ENCODE measurements at places on chromosomes 3 and 15.

DNA sequence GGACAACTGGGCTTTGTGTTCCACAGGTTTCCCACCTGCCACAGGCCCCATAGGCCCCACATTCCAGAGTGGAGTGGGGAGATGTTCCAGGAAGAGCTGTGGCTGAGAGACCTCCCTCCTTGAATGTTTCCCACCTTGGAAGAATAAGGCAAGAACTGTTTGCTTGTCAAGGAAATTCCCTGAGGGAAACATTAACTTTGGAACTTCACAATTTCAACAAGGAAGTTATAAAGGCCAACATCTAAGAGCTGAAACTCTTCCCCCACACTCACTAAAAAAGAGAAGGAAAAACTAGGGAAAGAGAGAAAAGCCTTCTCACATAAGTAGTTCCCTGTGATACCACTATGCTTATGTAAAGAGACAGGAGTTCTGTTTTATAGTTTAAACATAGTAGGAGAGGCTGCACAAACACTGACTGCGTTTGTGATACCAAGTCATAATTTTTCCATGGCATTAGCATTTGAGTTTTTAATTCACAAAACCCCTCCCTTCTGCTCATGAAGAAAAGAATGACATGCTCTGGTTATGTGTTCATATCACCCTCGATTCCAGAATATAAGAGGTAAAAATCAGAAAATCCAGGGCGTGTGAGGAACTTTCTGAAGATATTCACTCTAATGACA lies 39.8 kb upstream of the SPRED1 start:
- DNase-seq = no peak

DNA sequence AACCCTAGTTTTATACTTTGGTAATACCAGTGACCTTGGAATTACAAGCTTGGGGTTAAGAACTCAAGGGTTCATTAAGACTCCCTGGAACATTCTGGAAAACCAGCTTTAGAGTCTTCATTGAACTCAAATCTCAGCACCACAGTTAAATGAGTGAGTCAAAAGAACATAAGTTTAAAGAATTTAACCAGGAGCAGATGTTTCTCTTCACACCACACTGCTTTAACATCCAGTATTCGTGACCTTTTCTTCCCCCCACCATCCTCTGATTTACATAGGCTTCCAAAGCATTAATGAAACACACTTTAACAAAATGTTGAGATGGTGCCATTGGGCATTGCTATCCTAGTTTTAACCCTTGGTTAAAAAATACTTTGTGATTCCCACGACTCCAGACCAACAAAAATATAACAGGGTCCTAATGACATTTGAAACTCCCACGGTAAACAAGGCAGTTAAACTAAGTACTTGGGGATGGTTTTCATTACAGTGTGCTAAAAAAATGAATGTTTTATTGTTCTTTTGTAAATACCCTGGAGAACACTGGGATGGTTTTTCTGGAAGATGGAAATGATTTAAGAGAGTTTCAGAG lies 123.9 kb downstream of the OXNAD1 start:
- no peak for DNase-seq

GRCh38 chr3:177234121-177234520 lies 36.8 kb upstream of the TBL1XR1 start:
- DNase-seq = no peak

GRCh38 chr3:51340013-51340829 lies 44.9 kb upstream of the MANF start:
- DNase-seq = no peak

DNA sequence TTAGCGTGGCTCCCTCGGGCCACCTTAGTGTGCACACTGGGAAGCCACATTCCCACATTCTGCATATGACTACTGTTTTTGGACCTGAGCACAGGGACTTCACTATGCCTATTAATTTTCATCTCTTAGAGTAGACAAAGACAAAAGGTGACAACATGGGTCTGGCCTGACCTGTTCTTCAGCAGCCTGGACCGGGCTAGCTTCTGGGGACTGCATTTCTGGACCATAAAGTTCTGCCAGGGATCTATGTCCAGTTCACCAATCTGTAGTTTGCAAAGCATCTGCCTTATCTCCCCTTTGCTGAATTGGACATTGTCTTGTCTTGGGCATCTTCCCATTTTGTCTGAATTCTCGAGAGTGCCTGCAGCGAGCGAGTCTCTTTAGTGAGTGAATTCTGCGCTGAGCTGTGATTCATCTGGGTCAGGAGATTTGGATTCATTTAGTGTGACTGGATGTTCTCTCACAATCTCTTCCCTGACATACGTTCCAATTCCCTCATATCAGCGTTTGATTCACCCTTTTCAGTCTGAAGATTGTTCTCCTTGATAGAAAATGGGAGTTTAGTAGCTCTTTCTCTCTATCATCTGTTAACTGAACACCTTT lies 112.2 kb upstream of the PLXNA1 start:
- no peak for DNase-seq

GRCh38 chr15:29055876-29056275 lies 170.1 kb downstream of the APBA2 start:
- no peak for DNase-seq

GRCh38 chr3:39260957-39261356 lies 18.9 kb downstream of the CX3CR1 start:
- peak; percentile 22 for DNase-seq

DNA sequence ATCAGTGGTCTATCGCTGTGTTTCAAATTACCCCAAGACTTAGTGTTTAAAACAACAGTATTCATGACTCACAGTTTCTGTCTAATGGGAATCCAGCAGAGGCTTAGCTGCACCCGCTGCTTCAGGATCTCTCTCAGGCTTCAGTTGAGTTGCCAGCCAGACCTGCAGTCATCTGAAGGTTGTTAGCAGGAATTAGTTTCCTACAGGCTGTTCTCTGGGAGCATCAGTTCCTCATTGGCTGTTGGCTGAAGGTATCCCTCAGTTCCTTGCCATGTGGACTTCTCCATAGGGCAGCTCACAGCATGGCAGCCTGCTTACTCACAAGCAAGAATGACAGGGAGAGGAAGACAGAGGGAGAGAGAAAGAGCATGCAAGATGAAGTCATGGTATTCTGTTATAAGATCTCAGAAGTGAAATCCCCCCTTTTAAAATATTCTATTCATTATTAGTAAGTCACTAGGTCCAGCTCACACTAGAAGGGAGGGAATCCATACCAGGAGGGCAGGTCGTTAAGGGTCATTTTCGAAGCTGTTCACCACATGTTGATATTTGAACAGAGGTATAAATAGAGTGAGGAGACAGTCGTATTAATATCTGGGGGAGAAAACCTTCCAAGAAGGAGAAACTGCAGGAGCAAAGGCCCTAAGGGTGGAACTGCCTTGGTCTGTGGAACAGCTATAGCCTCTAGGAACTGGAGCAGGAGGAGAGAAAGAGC lies 473.9 kb upstream of the PPP2R3A start:
- DNase-seq = no peak

DNA sequence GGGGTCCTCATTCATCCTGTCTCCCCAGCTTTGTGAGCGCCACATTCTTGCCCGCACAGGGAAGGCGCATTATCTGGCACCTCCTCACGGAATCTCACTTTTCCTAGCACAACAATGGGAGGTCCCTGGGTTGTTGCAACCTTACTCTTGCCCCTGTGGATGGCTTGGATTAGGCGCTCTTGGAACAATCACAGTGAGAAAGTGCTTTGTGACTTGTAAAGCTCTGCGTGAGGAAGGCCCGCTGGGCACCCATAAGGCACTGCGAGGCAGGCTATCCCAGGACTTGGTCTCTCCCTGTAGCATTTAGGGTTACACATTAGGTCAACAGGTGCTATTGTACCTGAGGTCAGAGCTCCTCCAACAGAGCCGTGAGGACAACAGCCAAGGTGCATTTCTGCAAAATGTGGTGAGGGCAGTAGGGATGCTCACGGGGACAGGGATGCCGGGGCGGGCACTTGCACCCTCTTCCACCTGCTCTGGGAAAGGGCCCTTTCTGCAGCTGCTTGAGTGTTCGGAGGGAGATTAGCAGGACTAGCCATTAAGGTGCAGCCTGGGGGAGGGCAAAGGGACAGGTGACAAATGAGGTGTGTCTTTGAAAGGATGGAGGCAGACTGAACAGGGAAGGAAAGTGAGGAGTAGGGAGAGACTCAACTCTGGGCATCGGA lies 13.9 kb upstream of the LRRC15 start:
- no peak for DNase-seq

DNA sequence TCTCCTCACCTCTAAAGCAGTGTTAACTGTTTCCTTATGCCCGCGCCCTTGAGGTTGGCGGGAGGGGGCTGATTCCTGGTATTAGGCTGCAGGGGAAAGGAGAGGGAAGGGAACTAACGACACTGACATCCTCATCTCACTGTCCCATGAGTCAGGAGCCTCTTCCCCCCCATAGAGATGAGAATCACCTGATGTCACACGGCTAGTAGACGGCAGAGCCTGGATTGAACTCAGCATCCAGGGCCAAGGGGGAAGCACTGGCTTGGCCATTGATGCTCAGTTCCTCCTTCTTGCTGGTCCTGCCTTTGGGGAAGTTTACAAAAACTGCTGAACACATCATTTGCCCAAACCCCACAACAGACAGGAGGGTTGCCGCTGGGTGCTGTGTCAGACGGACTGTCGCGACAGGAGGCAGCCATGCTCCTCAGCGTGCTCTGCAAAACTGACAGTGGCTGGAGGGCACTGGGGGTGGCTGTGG lies 38.5 kb downstream of the IDH2 start:
- DNase-seq = no peak

DNA sequence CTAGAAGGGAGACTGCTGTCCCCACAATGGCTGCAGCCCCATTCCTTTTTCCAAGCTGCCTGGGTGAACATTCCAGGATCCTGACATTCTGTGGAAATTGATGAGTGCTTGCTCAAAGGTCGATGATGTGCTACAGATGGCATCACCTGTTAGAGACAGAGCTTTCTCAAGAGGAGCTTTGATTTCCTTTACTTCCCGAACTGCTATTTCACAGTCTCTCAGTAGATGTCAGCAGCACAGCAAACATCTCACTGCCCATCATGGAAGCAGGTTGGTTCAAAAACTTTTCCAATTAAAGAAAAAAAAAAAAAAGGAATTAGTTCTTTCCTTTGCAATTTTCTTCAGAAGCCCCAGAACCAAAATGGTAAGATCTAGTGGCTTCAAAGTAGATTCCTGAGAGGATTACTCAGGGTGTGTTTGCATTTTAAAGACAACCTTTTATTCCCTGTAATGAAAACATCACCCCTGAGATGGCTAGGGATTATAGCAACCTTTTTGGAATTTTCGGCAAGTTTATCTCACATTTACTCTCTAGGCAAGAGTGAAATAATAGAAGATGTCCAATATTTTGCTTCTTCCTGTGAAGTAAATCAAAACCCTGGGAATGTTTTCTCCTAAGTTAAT lies 44.8 kb downstream of the POLR2M start:
- no peak for DNase-seq

- no peak for DNase-seq
Observed at GRCh38 chr3:50545781-50546180, 21.8 kb downstream of the C3orf18 start.

DNA sequence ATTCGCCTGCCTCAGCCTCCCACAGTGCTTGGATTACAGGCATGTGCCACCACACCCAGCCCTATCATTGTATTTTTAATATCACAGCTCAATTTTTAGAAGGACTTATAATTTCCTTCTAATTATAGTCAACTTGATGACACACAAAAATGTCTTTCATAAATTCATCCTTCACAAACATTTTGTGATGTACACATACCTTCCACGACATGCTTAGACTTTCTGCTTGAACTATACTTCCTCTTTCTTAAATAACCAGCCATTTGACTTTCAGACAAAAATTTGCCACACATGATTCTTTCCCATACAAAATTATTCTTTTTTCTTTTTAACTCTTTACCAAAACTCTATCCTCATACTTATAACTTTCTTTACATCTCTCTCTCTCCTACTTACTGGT lies 48.4 kb upstream of the CCK start:
- no peak for DNase-seq

DNA sequence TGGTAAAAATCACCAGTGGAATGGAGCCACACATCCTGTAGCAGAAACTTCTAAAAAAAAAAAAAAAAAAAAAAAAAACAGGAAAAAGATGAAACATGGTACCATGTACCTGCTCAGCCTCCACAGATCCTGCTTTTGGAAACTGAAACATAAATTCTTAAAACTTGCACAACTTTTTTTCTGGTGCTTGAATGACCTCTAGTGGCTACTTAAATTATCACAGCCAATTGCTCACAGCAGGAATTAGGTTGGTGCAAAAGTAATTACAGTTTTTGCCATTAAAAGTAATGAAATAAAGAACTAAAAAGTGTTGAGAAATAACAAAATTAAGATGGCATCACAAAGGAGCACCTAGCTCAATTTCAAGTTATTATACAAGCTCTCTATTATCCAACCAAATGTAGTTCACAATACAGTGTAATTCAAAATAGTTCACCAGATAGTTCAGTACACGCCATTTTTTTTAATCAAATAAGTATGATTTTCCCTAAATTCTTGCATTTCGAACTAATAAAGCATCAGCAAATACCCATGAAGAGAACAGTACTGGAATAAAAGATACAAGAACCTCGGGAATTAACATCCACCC lies 80.6 kb downstream of the ULK4 start:
- no peak for DNase-seq

- no peak for DNase-seq
Observed at GRCh38 chr3:172520301-172520831, 2.9 kb downstream of the TNFSF10 start.

GRCh38 chr3:72018343-72018984 lies 233.5 kb upstream of the PROK2 start:
- no peak for DNase-seq

- no peak for DNase-seq
Observed at GRCh38 chr3:195142519-195142918, 128.4 kb downstream of the XXYLT1 start.

DNA sequence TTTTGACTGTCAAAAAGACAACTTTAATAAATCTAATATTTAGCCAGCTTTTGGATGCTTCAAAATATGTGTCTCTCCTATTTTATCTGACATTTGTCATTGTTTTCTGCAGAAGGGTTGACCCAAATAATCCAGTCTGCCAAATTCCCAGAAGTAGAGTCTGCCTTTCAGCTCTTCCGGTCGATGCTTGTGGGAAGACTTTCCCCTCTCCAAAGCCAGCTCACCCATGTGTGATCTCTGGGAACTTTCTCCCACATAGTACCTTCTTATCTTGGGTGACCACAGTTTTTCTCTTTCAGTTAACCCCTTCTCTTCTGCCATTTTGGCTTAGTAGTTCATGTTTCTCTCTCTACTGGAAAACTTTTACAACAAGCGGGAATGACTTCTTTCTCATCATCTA lies 94.1 kb downstream of the ASB7 start:
- no peak for DNase-seq

GRCh38 chr3:38500688-38501417 lies 4.7 kb downstream of the EXOG start:
- no peak for DNase-seq

- no peak for DNase-seq
Observed at GRCh38 chr3:105862217-105862616, 6.6 kb downstream of the CBLB start.

GRCh38 chr3:47418167-47419082 lies 37.6 kb downstream of the PTPN23 start:
- no peak for DNase-seq

Measured in activated CD8-positive, alpha-beta memory T cell treated with anti-CD3 and anti-CD28 coated beads for 4 hours (primary cell).